ENCODE measurements at places on chromosomes 2 and 18.

GRCh38 chr2:75204833-75205232, 5.5 kb upstream of the TACR1 start:
- peak; percentile 18 for DNase-seq

GRCh38 chr18:9701609-9702349, 6.3 kb upstream of the RAB31 start:
- DNase-seq = no peak

GRCh38 chr2:233059797-233060500, at the start of gene INPP5D:
TSS of gene INPP5D (plus strand) at chr2:233060342. CDS start at chr2:233060479, 137 bp downstream.
- peak; percentile 92 for DNase-seq

GRCh38 chr2:46846536-46846935, 69.1 kb downstream of the MCFD2 start:
- DNase-seq = no peak

DNA sequence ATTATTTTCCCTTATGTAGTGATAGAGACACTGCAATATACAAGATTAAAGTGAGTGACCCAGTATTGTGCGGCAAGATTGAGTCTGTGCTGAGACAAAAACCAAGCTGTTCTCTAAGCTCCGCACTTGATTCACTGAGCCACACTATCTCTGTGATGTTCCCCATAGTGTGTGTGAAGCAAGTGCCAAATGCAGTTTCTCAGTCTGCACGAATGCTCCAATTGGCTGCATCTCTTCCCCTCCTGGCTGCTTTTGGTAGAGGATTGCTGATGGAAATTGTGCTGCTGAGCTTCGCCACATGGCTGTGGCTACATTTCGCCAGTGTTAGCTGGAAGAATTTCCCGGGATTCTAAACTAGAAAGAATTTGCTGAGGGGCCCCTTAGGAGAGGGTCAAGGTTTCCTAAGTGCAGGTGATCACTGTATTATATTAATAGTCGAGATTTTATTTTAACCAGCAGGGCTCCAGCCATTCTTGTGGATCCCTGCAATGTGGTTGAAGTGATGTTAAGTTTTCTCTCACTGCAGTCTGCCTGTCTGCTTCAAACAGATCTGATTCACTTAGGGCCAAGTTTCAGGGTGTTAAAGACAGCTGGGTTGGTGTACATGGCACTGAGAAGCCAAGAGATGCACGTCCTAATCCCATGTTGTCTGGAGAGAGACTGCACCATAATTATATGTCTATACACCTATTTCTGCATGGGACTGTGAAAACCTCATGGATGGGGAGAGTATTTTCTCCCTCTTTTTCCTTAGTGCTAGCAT, 317.2 kb downstream of the DCC start:
- DNase-seq = no peak

DNA sequence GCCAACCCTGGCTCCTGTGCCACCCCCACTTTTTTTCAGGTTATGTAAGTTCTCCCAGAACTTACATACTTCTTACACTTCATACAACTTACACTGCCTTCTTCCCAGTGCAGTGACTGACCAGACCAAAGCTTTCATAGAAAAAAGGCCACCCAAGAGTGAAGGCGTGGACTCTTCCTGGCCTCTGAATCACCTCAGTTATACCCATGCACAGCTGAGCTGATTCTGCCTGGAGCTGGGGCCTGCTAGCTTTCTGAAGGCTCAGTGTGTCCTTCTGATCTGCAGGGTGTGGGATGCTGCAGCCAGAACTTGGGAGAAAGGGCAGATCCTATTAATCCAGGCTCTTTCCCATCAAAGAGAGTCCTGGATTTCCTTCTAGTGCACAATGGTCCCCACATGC, 216.1 kb downstream of the TTC32 start:
- no peak for DNase-seq

- no peak for DNase-seq
These were observed 445.6 kb upstream of the POU3F3 start for GRCh38 chr2:104408266-104408665.

DNA sequence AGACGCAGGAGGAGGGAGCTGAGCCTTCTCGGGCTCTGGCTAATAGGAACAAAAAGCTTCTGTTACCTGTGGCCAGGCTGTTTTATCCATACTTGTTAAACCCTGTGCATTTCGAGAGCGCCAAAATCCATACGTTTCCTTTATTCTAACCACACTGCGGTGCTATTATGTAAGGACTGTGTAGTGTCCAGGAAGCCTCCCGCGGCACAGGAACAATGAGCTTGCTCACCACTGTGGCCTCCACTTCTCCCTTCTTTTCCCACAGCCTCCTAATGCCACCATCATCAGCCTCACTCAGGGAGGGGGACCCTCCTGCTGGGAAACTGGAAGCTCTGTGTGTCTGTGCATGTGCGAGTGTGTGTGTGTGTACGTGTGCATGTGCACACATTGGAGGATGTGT, 268.5 kb downstream of the HAUS1 start:
- DNase-seq = no peak

GRCh38 chr2:223528036-223528435, 74.1 kb downstream of the SCG2 start:
- DNase-seq = no peak

DNA sequence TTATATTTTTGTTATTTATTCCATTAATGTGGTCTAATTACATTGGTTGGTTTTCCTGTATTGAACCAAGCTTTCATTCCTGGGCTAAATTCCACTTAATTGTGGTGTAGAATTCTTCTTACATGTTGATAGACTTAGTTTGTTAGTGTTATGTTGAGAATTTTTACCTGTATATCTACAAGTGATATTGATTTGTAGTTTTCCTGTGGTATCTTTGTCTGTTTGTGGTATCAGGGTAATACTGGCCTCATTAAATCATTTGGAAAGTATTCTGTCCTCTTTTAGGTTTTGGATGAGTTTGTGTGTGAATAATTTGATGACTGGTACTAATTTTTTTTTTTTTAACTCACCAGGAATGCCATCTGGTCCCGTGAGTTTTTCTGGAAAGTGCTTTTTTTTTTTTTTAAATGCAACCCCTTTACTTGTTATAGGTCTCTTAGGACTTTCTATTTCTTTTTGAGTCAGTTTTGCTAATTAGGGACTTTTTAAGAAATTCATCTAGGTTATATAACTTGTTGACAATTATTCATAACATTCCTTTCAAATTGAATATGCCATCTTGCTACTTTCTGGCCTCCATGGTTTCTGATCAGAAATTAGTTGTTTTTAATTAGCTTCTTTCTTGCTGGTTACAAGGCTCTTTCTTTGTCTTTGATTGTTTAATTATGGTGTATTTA, 232.8 kb downstream of the CCDC85A start:
- DNase-seq = no peak

DNA sequence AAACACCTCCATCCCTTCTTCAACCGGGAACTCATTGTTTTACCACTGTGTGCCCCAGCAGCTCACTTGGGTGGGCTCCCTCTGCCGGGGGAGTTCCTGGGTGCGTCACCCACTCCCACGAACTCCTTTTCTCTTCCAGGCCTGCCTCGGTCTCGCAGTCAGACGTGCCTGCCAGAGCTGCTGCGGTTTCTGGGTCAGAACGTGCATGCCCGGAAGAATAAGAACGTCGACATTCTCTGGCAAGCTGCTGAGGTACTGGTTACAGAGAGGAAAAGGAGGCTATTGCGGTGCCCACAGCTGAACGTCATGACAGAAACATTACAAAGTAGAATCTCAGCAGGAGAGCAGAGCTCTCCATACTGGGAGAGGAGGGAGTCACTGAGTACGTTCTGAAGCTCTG, 35.6 kb downstream of the COA5 start:
- no peak for DNase-seq

- DNase-seq = no peak
These were observed 27.0 kb downstream of the PRKD3 start for GRCh38 chr2:37297632-37298031.

GRCh38 chr18:48661421-48661820, 122.6 kb downstream of the CTIF start:
- DNase-seq = no peak

- no peak for DNase-seq
These were observed 40.0 kb downstream of the AGAP1 start for GRCh38 chr2:235533616-235534385.

GRCh38 chr2:5725794-5726463, 33.7 kb downstream of the SOX11 start:
- DNase-seq = no peak

DNA sequence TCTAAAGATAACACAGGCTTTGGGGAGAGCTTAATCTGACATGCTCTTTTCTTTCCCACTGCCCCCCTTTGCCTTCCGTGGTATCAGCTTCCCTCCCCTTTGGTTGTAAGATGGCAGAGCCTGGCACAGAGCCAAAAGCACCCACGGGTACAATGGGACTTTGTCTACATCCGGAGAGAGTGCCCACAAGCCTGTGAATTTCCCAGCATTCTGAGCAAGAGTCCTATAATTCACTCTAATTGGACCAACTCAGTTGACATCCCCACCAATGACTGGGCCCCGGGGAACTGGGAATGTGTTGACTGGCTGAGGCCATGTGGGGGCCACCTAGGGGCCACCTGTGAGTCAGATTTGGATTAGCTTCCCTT, 20.1 kb upstream of the C2orf72 start:
- DNase-seq = no peak

GRCh38 chr2:59932341-59932740, 621.1 kb downstream of the BCL11A start:
- DNase-seq = peak; percentile 7

GRCh38 chr2:190970873-190971506, 43.0 kb downstream of the STAT1 start:
- DNase-seq = no peak

DNA sequence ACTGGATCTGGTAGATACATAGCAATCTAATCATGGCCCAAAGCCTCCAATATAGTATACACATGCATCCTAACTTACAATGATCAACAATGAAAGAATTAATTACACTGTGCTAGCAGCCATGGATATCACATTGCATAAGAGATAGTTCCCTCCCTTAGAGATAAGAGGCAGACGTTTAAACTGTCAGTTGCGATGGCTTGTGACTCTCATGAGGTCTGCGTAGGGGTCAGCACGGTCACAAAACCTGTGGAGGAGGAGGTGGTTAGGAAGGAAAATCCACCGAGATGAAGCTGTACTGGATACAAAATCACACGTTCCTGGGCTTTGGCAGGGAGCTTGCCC, 800 bp upstream of the RALB start:
- DNase-seq = no peak

GRCh38 chr2:88027697-88028389, 11.5 kb upstream of the RNU2-63P start:
- DNase-seq = no peak

- DNase-seq = no peak
These were observed 75.8 kb downstream of the DYNC1I2 start for GRCh38 chr2:171762879-171763573.

DNA sequence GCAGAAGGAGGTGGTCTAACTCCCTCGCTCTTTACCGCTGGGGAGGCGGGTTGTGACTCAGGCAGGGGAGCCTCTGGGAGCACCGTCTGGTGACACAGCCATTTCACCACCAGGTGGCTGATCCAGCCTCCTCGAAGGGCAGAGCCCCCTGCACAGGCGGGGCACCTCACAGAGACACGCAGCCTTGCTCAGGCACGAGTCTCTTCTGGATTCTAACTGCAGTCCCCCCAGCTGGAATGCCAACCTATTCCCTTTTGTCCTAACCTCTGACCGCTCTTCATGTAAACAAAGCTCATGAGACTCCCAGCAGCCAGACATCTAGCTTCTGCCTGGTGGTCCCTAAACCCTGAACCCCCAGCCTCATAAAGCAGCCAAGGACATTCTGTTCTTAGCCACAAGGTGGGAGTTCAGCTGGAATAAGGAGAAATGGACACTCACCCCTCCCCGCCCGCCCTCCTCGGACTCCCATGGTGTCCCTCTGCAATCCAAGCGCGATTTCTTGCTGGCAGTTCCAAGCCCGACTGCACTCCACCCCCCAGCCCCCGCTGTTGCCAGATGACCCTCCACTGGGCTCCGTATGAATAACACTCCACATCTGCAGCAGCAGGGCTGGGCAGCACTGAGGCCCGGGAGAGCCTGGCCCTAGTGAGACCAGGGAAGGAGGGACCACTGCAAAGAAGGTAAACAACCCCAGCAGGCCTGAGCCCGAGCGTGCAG, 84.3 kb downstream of the TNS1 start:
- peak; percentile 36 for DNase-seq

DNA sequence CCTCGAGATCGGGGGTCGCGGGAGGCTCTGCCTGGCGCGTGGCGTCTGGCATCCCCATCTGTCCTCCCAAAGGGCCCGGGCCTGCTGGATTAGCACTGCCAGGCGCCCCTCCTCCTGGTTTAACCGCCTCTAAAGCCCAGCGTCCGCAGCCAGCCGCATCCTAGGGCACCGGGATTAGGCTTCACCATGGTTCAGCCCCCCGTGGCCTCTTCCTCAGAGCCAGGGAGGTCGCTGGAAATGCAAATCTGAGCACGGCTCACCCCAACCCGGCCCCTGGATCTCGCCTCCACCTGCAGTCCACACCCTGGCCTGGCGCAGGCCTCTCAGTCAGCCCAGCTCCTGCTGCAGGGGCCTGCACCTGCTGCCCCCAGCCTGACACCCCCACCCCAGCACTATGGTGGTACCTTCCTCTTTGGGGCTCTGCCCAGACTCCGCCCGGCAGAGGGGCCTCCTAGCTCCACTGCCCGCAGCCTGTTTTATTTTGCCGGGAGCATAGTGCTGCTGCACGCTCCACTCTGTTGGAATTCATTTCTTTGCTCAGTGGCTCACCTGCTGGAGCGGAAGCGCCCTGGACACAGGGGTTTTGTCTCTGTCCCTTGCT, 13.2 kb downstream of the PRELID3A start:
- DNase-seq = peak; percentile 75

DNA sequence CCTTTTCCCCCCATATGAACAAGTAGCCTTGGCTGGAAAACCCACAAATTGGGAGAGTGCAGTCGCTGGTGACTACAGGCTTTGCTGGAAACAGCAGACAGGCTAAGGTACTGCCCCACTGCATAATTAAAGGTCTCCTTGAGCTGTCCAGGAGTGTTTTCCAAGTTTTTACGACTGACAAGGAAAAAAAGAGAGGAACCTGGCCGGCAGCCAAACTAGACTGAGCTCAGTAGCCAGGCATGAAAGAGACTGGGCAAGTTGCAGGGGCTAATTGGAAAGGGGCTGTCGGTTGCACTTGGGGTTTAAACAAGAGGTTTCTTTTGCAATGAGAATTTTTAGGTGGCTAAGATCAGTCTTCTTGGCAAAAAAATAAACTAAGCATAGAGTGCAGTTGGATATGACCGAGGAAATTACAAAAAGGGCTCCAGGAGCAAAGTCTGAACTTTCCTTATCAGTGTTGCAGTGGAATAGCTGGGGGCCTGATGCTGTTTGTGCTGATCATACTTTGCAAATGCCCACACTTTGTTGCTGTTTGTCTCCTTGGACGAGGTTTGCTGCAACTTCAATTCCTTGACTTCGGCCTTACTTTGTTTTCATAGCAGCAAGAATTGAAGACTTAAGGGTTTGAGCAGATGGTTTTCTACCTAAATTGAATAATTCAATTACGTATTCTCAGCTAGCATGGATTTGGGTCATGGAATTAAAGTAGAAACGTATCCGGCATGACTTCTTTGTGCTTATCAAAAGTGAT, 2.1 kb downstream of the GULP1 start:
- no peak for DNase-seq

DNA sequence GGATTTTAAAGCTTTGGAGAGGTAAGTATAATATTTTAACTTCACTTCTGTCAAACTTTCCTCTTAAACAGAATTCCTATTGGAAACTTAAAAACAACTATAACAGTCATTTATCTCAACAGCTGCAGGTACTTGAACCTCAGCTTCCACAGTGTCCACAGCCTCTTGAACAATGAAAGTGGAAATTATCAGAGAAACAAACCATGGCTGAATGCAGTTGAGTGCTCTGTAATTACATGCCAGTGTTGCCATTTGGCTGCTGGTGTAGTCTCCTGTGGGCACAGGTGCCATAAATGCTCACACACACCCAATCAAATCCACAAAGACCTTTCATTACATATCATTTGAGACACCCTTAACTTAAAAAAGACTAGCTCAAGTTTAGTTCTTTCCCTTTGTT, 125.1 kb downstream of the CPS1 start:
- DNase-seq = no peak

- DNase-seq = no peak
These were observed 112.4 kb downstream of the SPP2 start for GRCh38 chr2:234162861-234163260.
